ENCODE measurements at places on chromosomes 16 and 17.
A peak's percentile ranks its signal among the peaks of the same experiment; 100 is the strongest.

DNA sequence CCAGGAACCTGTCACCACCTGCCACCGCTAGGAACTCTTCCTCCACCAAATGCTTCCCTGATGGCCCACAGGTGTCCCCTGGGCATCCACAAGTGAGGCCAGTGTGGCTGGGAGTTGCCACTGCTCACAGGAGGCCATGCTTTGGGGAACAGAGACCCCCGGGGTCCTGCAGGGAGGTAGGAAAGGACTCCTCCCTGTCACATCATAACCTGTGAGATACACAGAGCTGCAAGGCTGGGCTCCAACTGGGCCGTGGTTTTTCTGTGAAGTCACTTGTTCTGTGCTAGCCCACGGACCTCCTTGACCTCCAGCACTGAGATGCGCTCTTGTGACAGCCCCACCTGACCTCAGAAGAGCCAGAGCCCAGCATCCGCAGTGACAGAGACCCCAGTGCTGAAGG lies 311.2 kb downstream of the C16orf95 start:
- DNase-seq: no peak

GRCh38 chr17:78142119-78142861 lies 3.9 kb upstream of the C17orf99 start:
- peak; percentile 34 for DNase-seq

GRCh38 chr17:28788100-28788499 lies 44.3 kb downstream of the TRAF4 start:
- DNase-seq: no peak

DNA sequence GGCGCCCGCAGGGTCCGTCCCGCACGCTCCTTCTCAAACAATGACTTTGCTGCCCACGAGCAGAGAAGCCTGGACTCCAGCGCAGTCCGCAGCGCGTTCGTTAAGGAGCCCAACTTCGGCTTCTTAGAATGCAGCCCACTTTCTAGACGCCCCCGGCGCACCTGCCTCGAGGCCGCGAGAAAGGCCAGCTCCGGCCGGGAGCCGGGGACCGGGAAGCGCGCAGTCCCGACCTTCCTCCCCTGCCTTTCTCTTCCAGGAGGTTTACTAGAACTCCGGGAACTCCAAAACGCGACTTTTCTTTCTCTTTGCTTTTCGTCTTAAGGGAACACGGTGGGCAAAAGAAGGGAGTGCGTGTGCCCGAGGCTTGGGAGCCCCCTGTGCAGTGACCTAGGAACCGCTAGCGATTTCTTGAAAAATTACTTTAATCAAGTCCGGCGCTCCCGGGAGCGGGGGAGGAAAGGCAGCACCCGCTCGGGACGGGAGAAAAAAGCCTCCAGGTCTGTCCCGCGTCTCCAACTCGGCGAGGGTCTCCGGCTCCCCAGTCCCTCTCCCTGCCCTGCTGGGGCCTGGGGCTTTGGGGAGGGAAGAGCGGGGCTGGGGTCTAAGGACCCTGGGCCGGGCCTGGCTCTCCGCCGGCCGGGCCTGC lies 2.6 kb downstream of the HNF1B start:
- DNase-seq: no peak

DNA sequence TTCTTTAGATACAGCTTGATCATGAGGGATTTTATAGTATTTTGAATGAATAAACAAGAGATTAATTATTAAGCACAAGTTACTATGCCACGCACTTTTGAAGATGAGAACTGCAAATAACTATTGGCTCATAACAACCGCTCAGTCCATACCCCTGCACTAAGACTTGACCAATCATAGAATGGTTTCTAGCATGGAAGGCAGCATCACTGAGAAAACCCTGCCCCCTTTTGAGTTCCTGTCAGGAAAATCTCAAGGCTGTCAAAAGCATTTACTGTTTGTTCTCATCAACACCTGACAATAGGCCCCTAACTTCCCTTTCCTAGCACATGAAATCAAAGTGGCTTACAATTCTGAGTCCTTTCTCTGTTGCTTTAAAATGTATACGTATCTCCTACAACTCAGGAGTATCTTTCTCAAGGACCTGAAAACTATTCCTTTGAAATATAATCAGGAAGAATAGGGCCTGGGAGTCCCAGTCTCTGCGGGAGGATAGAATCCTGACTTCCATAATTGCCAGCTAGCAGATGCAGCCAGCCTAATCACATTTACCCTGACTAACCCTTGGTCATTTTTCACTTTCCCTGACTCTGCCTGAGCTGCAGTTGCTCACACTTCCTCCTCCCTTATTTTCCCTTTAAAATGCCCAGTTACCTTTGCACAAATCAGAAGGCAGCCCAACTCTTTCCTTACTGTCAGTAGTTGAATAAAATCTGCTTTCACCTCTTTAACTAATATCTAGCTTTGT lies 9.1 kb upstream of the MMD start:
- no peak for DNase-seq

GRCh38 chr17:412211-413015 lies 59.8 kb upstream of the RPH3AL start:
- peak; percentile 60 for DNase-seq

DNA sequence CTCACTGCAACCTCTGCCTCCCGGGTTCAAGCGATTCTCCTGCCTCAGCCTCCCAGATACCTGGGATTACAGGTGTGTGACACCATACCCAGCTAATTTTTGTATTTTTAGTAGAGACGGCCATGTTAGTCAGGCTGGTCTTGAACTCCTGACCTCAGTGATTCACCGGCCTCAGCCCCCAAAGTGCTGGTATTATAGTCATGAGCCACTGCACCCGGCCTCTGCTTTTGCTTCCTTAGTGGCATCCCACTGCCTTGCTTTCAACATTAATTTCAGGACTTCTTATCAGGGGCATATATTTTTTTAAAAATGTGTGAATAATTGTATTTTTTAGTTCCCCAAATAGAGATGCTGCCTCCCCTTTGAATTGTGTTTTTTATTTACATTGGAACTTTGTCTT lies 98.8 kb downstream of the SYCE1L start:
- DNase-seq: peak; percentile 6

DNA sequence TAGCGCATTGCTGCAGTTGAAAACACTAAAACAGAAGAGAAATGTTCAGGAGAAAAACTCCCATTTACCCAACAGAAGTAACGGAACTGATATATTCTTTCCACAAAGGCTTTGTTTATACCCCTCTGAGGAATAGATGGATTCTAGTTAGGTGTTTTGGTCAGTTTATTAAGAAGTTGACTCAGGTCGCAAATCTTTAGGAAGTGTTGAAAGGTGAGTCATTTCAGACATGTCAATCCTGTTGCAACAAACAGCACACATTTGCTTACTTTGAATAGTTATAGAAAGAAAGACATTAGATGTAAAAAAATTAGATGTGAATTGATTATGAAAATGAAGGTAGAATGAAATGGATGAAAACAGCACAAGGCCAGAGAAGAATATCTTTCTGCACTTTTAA lies 941.0 kb downstream of the KCNJ2 start:
- no peak for DNase-seq

Data from HFFc6 (cell line).